ENCODE measurements at places on chromosomes 6 and 20.

- no peak for DNase-seq
Measured at GRCh38 chr6:56947924-56948323, 7.0 kb upstream of the BEND6 start.

GRCh38 chr20:56628873-56629463, at the start of gene TFAP2C:
Gene TFAP2C (plus strand): TSS chr20:56629306. CDS start chr20:56629545, 239 bp downstream.
- DNase-seq: peak; percentile 39

- no peak for DNase-seq
Measured at GRCh38 chr6:90326404-90327057, 29.9 kb upstream of the BACH2 start.

DNA sequence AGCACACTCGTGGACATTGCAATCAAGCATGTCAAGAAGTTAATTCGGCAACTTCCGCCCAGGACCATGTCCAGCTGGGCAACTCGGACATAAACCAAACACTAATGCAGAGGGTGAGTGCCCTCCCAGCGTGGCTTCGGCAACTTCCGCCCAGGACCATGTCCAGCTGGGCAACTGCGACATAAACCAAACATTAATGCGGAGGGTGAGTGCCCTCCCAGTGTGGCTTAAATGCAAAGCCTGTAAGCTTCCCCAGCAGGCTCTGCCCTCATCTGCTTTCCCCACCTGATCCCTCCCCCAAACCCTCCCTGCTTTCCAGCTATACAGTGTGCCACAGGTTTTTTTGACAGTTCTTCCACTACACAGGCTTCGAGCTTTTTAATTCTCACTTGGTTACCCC, 143.4 kb downstream of the PXDC1 start:
- no peak for DNase-seq

DNA sequence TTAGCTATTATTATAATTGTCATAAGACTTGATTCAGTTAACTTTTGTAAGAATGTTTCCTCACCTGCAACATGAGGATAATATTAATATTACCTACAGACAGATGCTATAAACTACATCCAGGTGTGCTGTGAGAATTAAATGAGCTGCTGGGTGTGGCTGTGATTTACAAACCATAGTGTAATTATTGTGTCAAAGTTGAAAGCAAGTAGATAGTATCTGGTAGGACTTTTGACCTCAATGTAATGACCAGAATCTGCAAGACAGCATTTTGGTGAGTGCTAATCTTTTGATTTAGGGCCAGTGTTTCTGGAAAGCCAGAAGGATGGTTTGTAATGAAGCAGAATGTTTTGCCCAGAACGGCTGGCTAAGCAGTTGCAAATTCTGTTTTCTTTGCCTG, 162.5 kb downstream of the TRMT11 start:
- DNase-seq: no peak

- DNase-seq: no peak
Measured at GRCh38 chr20:62874964-62875344, 13.3 kb upstream of the TCFL5 start.

GRCh38 chr20:8212286-8212685, 80.2 kb downstream of the PLCB1 start:
- DNase-seq: no peak

GRCh38 chr6:159052720-159053119, 7.9 kb upstream of the TAGAP start:
- DNase-seq: no peak

DNA sequence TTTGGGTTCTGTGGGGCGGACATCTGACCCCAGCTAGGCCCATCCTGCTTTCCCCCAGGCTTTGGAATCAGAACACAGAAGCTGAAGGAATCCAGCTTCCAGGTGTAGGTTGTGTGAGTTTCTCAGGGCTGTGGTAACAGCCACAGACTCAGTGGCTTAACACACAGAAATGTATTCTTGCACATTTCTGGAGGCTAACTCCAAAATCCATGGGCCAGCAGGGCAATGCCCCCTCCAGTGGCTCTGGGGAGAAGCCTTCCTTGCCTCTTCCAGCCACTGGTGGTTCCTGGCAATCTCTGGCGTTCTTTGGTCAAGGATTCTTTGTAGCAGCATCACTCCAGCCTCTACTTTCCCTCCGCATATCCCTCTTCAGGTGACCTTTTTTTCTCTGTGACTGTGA, 1.3 kb upstream of the EMILIN3 start:
- no peak for DNase-seq

DNA sequence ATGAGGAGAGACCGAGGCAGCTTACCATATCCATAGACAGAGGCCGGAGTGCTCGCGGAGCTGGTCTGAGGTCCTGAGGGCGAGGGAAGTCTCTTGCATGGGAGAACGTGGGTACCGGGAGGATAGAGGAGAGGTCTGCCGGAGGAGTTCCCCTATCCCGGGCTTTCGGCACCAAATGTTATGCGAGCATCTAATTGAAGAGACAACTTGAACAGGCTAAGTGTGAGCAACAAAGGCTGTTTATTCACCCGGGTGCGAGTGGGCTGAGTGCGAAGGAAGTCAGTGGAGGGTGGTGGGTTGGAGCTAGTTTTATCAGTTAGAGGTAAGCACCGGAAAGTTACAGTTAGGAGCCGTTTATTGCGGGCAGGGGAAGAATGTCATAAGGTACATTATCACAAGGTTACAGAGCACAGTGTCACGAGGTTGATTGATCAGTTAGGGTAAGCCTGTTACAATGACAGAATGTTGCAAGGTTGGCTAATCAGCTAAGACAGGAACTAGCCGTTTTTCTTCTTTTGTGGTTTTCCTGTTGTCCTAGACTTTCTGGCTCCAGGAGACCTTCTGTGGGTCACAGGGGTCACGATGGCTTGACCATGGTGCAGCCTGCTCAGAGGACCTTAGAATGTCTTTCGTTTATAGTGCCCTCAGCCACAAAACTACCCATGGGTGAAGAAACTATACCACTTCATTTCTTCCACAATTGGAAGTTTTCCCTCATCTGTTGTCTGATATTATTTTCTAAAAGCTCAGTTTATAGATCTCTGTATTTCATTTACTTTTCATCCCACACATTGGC, 746.0 kb upstream of the ADGRB3 start:
- DNase-seq: no peak

GRCh38 chr6:28225056-28225834, at the start of gene ZSCAN9:
Gene ZSCAN9 (plus strand): TSS chr6:28225275. CDS start chr6:28227085, 1,810 bp downstream.
- DNase-seq: no peak

GRCh38 chr6:165732696-165733488, 69.9 kb upstream of the PDE10A start:
- DNase-seq: no peak

- DNase-seq: no peak
Measured at GRCh38 chr6:1636971-1637871, 27.5 kb downstream of the FOXC1 start.

DNA sequence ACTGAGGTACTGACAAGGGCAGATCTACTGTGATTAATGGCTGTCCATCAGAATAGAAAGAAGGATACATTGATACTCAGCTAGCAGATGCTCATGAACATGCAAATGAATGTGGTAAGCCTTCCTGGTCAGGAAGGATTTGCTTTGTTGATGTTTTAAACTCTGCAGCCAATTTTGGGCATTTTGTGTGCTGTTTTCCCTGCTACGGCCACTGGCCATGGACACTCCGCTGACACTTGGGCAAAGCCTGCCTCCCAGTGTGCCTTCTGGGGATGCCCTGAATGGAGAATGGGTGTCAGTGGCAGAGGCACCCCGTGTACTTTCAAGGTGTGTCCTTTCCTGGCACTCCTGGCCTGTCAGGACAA, 113.1 kb downstream of the SOBP start:
- DNase-seq: no peak

DNA sequence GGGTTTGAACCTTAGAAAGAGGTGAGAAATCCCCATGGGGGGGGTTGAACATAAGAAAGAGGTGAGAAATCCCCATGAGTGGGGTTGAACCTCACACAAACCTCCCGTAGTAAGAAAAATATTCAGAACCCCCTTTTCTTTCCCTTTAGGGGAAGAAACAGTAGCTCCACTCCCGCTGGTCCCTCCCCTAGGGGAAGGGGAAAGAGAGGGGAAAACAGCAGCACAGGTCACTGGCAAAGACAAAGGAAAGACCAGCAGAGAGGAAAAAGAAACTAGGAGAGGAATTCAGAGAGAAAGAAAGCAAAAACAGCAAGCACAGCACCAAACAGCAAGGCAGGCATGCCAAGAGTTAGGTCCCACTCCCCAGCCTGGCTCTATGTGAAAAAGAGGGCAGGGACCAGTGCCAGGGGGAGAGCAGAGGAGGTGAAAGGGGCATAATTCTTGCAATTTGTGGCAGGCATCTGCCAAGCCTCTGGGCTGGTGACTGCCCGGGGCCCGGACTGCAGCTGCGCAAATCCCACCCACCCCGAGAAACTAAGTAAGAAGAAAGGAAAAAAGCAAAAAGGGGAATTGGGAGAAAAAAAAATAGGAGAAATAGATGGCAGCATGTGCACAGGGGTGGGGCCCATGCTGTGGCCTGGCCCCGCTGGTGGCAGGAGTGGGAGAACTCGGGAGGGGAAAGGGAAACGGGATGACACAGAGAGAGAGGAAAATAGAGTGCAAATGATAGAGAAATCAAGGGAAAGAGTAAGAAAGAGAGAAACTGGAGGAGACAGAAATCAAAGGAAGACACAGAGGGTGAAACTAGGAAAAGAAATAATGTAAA, 15.1 kb upstream of the GOPC start:
- no peak for DNase-seq

DNA sequence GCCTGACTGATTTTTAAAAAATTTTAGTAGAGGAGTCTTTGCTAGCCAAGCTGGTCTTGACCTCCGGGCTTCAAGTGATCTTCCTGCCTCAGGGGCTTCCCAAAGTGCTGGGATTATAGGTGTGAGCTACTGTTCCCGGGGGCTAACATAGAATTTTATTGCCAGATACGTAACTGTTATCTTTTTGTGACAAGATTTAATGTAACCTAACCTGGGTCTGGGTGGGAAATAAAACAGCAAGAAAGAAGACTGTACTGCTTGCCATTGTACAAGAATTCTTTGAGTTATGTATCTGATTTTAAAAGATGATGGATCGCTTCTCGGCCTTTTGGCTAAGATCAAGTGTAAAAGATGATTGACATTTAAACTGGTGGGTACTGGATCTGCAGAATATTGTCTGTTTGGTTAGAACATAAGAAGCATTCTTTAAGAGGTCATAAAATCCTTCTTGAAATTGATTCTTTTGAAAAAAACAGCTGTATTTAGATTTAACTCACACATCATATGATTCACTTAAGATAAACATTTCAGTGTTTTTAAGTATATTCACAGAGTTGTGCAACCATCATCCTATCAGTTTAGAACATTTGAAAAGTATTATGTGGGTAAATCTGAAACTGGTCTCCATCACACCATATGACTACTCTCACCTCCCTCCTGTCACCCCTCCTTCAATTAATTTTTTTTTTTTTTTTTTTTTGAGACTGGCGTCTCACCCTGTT, 21.6 kb downstream of the TPX2 start:
- no peak for DNase-seq

GRCh38 chr6:14086701-14087100, 30.9 kb upstream of the CD83 start:
- no peak for DNase-seq

DNA sequence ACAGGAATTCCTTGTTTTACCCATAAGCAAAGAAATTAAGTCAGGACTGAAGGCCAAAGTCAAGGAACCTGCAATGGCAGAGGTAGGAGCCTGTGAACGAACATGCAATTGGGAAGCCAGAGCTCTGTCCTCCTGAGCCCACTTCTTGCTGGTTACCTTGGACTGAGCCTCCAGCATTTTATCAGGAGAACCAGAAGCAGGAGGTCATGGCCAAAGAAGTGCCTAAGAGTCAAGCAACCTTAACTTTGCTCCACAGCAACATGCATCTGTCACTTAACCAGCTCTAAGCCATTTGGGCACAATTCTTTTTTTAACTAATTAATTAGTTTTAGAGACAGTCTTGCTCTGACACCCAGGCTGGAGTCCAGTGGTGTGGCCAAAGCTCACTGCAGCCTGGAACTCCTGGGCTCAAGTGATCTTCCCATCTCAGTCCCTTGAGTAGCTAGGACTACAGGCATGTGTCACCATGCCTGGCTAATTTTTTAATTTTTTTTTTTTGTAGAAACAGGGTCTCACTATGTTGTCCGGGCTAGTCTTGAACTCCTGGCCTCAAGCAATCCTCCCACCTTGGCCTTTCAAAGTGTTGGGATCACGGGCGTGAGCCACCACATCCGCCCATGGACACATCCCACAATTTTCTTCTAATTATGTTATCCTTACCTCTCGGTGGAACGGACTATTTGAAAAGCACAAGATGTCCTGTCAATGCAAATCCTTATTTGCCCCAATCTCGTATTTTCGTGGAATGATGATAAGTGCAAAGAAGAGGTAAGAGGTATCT, 334.2 kb downstream of the CD83 start:
- no peak for DNase-seq

DNA sequence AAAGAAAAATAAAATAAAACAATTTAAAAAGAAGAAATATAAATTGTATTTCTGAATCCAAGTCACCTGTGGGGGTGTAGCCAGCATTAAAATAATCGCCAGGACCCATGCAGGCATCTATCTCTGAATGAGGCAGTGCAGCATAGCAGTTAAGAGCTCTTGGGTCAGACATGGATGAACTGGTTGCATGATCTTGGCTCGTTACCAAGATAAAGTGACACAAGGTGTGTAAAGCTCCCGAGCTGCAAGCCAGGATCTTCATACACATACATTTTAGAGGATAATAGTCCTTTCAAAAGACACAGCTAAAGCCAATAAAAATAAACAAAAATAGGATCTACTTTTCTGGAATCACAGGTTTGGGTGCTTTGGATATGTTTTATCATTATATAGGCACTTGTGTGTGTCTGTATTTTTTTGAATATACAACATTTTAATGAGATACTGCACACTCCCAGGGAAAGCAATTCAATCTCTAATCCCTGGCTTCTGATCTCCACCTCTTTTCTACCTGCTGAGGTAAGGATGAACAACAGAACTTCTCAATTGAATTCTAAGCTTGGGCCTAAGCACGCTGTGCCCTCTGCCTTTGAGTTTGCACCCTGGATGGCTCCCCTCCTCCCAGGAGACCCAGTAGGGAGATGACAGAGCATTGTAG, 8.9 kb downstream of the TRIM10 start:
- no peak for DNase-seq

DNA sequence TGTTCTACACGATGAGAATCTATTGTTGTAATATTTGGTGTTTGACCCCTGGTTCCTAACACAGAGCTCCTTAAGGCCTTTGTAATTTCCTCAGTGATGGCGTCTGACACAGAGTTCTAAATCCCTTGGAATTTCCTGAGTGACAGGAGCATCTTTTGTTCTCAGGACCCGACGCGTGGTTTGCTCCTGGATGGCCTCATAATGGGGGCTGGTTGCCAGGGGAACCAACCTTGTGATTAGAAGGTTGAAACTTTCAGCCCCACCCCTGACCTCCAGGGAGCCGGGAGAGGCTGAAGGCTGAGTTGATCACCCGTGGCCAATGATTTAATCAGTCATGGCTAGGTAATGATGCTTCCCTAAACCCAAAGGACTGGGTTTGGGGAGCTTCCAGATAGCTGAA, 20.5 kb upstream of the ZNF133 start:
- no peak for DNase-seq

- peak; percentile 13 for DNase-seq
Measured at GRCh38 chr20:13009682-13010406, 1.1 kb downstream of the SPTLC3 start.

- no peak for DNase-seq
Measured at GRCh38 chr6:166484863-166485262, 101.6 kb downstream of the RAMACL start.
